ENCODE measurements at places on chromosomes 6 and 20.

DNA sequence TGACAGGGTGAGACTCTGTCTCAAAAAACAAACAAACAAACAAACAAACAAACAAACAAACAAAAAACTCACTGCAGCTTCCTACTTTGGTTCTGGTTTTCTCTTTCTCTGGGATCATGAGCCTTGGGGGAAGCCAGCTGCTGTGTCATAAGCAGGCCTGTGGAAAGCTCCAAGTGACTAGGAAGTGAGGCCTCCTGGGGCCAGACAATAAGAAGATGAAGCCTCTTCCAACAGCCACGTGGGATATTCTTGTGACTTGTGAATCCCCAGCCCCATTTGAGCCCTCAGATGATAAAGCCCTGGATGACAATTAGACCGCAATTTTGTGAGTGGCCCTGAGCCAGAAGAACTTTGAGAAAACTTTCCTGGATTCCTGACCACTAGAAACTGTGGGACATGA is 11.4 kb downstream of the HLA-A start:
- peak; percentile 36 for DNase-seq

- DNase-seq = no peak
Observed at GRCh38 chr20:19440660-19441527, 228.5 kb downstream of the SLC24A3 start.

DNA sequence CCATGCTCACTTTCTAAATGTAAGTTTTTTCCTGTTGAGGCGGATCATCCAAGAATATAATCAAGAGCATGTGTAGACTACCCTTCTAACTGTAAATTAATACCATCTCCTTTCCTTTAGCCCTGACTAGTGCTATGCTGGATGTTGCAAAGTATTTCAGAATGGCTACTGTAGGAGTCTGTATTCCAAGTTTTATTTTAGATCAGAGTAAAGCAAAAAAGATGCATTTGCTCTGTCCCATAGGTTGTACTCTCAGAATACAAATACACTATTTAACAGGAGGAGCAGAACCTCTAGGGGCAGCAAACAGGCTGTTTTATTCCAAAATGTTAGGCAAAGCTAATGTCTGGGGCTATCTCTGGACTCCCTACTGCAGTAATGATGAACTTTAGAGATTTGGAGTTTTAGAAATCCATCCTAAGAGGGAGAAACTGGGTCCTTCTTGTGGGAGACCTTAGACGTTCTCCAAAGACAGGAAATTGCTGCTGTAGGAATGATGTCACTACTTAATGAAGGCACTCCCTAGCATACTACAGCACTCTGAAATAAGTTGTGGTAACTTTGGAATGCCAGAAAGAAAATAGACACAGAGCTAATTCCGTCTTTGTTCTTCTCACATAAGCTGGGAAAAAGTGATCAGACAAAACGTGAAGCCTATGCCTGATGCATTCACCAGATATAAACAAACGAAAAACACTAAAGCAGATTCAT is 392.4 kb upstream of the HS3ST5 start:
- DNase-seq = no peak

GRCh38 chr20:59007665-59008511 is 834 bp upstream of the CTSZ start:
- DNase-seq = no peak

- no peak for DNase-seq
Observed at GRCh38 chr6:158640519-158640918, 4.0 kb downstream of the DYNLT1 start.

DNA sequence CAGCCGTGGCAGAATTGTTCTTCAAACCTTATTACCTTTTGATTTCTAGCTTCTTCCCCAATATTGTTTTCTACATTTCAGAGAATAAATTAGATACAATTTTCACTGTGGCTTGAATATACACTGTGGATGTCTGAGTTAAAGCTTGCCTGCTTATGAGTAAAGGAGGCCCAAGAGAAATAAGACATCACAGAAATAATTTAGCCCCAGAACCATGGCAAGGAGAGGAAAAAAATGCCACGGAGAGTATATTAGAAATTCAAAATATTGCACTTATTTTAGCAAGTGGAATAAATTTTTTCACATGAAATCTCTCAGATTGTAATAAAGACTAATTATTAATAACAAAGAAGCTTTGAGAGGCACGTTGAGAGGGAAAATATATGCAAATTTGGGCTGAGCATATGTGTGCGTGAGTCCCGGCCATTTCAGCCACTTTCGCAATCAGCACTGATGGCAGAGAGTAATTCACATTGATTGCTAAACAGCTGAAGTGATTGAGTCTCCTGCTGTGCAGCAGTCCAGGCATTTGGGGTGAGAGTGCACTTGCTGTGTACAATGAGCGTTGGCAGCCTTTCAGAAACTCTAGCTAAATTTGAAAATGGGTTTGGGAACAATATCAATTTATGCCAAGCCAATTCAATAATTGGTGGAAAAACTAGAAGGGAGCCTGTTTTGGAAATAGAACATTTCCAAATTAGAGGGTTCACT is 596.0 kb downstream of the EPM2A start:
- no peak for DNase-seq

DNA sequence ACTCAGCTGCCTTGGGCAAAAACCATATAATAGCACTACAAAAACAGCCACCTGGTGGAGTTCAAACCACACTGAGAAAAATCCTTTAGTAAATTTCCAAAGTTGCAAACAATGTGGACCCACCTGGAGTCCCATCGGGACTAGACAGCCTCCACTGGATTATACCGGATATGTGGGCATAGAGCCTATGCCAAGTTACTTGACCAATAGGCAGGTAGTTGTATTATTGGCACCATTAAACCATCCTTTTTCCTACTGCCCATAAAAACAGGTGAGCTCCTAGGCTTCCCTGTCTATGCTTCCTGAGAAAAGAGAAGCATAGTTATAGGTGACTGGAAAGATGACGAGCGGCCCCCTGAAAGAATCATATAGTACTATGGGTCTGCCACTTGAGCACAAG is 51.7 kb upstream of the ADGRF4 start:
- DNase-seq = no peak

Data from MG63 (cell line).